Fibroblast of skin of abdomen (primary cell): ENCODE measurements at places on chromosomes 3 and 15.

DNA sequence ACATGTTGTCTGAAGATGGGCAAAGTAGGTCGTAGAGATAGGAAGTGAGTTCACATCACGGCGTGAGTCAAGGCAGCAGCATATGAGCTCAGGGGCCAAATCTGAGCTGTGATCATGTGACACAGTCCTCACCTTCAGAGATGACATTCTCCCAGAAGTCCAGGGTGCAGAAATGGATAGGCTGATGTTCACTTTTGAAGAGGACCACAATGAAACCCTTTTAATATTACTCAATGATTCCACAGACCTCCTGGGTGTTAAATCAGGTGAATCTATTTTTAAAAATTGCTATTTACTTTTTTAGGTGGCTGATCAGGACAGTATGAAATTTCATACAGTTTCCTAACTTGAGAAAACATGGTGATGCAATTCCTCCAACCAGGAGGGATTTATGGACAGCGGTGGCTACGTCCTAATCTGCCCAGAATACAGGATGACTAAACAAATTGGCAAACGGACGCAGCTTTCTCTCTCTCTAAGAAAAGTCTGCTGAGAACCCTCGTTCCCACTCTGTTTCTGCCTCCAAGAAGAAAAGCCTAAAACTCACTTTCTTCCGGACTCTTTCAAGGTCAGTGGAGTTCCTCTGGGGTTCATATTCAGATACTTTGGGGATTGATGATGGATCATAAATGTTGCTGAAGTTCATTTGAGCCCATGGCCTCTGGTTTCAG is 34.4 kb downstream of the B3GNT5 start:
- peak; percentile 71 for DNase-seq

DNA sequence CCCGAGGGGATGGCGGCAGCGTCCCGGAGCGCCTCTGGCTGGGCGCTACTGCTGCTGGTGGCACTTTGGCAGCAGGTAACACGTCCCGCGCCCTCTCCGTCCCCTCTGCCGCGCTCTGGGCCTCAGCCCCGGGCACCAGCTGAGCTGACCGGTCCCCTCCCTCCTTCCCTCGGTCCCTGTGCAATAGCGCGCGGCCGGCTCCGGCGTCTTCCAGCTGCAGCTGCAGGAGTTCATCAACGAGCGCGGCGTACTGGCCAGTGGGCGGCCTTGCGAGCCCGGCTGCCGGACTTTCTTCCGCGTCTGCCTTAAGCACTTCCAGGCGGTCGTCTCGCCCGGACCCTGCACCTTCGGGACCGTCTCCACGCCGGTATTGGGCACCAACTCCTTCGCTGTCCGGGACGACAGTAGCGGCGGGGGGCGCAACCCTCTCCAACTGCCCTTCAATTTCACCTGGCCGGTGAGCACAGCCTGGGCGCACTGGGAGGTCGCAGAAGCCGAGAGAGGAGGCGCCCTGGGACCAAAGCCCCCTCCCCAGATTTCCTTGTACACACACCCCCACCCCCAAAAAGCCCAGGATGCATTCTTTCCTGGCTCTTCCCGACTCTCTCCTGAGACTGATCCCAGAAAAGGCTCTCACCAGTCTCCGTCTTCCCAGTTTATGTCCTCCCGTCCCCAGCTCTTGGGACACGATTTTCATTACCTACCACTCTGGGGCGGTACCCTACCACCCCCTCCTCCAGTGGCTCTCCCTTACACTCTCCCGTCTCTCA is 705 bp downstream of the DLL4 start:
- DNase-seq: peak; percentile 18

DNA sequence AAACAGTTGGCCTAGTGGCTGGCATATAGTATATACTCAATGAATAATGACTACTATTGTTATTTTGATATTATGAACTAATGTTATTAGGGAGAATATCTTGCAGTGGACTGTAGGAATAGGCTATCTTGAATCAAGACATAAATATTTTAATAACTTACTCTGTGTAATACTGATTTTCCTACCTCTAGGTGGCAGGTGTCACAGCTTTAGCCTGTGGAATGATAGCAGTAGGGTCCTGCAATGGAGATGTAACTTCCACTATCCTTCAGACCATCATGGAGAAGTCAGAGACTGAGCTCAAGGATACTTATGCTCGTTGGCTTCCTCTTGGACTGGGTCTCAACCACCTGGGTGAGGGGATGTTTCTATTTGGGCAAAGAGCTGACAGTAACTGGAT is 6.5 kb downstream of the PSMD2 start:
- no peak for DNase-seq

GRCh38 chr15:60843482-60843881 is 364.5 kb upstream of the ICE2 start:
- DNase-seq: no peak

- DNase-seq: no peak
Measured at GRCh38 chr3:102036017-102036416, 186.7 kb downstream of the NFKBIZ start.

DNA sequence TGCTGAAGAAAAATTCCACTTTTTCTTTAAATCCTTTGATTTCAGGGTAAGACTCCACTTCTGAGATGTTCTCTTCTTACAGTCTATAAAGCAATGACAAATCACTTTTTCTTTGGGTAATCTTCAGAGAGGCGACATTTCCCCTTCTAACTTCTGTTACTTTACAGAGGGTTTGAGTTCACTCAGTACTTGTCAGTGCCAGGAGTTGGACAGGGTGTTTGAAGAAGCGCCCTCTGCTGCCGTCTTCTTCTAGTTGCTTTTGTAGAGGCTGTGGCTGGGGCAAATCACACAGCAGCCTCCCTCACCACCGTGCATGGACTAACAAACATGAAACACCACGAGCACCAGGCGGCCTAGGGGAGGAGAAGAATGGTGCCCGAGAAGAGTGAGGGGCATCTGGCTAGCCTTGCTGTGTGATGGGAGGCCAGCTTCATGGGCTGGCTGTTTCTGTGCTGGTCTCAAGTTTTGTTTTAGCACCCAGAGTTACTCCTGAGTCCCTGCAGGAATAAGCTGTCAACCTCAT is at the start of gene CD80:
Gene CD80, minus strand, starts transcription at position 174 of the 523 bp plus-strand sequence. CDS start 1,886 bp downstream, outside the sequence.
- peak; percentile 28 for DNase-seq

DNA sequence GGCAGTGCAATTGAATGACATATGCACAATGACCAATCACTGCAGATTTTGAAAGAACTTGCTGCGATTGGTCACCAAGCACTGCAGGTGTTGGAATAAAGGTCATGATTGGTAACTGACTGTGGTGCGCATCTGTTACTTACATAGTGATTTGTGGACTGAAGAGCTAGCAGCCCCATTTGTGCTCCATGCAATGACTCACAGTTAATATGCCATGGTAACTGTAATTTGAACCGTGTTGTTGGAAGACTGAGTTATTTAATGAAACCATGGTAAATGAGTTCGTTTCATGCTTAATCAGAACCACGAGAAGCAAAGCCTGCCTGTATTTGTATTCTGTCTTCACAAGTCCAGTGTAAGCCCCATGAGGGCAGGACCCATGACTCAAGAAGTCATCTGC is 220.5 kb downstream of the TJP1 start:
- DNase-seq: peak; percentile 24
